Heart left ventricle (tissue), 16 donors: ENCODE measurements at places on chromosomes 7 and 10. TPM values are rescaled to one million over a fixed set of nuclear protein-coding genes. Genes with fewer than 3 reads are reported as not detected.
A peak's percentile ranks its signal among the peaks of the same experiment; 100 is the strongest.

The PAX4 gene
- total RNA-seq, result not detected

- no peaks in the 10 kb centered on the region for H3K36me3 ChIP-seq
- H3K27me3 ChIP-seq, result no peaks in the 10 kb centered on the region
- H3K4me3 ChIP-seq, result no peak overlapping the region
- H3K4me1 ChIP-seq, result no peaks in the 10 kb centered on the region
- H3K27ac ChIP-seq, result no peak overlapping the region
- no peak for DNase-seq
These were observed 70.0 kb upstream of the CYP26C1 start for GRCh38 chr10:92990615-92991014.

DNA sequence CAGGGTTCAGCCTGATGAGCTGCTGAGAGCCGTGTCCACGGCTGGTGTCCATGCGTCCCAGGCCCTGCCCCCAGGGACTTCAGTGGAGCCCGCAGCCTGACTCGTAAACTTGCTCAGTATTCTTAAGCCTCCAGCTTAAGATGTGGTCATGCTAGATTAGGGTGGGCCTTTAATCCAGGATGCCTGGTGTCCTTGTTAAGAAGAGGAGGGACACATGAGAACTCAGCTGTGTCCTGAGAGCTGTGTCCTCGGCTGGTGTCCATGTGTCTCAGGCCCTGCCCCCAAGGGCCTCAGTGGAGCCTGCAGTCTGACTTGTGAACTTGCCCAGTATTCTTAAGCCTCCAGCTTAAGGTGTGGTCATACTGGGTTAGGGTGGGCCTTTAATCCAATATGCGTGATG is 23.0 kb downstream of the DOCK1 start:
- H3K4me1 ChIP-seq, result peaks cover 29% of the 10 kb centered on the region
- no peak for DNase-seq
- H3K27me3 ChIP-seq, result no peaks in the 10 kb centered on the region
- H3K27ac ChIP-seq, result no peak overlapping the region
- peaks cover 12% of the 10 kb centered on the region for H3K36me3 ChIP-seq
- H3K4me3 ChIP-seq, result no peak overlapping the region

GRCh38 chr7:18900236-18900635 is 217.2 kb downstream of the TWIST1 start:
- no peaks in the 10 kb centered on the region for H3K27me3 ChIP-seq
- H3K4me1 ChIP-seq, result no peaks in the 10 kb centered on the region

- no peak overlapping the region for H3K4me3 ChIP-seq
- no peaks in the 10 kb centered on the region for H3K36me3 ChIP-seq
- H3K27ac ChIP-seq, result no peak overlapping the region
- no peaks in the 10 kb centered on the region for H3K4me1 ChIP-seq
- no peaks in the 10 kb centered on the region for H3K27me3 ChIP-seq
These were observed 9.9 kb downstream of the STARD3NL start for GRCh38 chr7:38187794-38188440.

GRCh38 chr10:121981346-121981745 is 6.3 kb upstream of the NSMCE4A start:
- no peak for DNase-seq
- H3K36me3 ChIP-seq, result no peaks in the 10 kb centered on the region
- no peaks in the 10 kb centered on the region for H3K27me3 ChIP-seq
- no peak overlapping the region for H3K4me3 ChIP-seq

DNA sequence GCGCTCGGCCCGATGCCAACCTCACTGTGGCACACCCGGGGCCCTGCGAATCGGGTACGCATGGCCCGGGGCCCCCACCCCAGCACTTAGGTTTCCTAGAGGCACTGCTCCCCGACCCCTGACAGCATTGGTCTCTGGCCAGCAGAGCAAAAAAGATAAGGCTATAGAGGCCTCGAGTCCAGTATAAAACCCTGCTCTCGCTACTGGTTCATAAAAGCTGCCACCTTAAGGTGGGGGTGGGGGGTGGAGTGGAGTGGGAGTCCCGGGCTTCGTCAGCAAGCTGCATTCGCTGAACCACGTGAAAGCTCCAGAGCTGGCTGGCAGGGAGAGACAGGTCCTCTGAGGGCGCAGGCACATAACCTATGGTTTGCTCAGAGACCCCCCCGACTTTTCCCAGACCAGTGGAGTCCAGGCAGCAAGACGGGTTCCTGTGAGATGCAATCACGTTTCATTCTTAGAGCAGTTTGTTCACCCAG is 1.3 kb downstream of the KAZALD1 start:
- no peaks in the 10 kb centered on the region for H3K36me3 ChIP-seq
- DNase-seq, result peak; percentile 45
- H3K4me3 ChIP-seq, result peak overlapping the region; percentile 86
- no peaks in the 10 kb centered on the region for H3K27me3 ChIP-seq
- H3K27ac ChIP-seq, result peak overlapping the region; percentile 99

DNA sequence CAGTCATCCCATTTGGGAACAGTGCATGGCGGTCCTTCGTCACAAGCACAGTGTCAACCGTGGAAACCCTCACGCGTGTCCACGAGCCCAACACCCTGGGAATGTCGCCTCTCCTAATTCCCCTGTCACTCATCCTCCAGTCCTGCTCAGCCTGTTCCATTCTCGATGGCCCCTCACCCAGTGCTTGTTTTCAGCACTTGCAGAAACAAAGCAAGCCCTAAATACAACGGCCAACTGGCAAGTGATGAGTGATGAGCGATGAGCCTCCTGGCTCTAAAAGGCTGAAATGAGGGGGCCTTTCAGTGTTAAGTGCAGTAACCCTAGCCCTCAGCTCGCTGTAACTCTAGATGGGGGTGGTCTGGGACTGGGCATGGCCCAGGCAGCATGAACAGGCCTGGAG is 22.6 kb downstream of the NKX2-3 start:
- no peaks in the 10 kb centered on the region for H3K36me3 ChIP-seq
- no peak overlapping the region for H3K4me3 ChIP-seq
- DNase-seq, result no peak

- H3K27me3 ChIP-seq, result no peaks in the 10 kb centered on the region
- H3K27ac ChIP-seq, result no peak overlapping the region
- no peak overlapping the region for H3K4me3 ChIP-seq
- H3K4me1 ChIP-seq, result no peaks in the 10 kb centered on the region
- DNase-seq, result no peak
These were observed 2.1 kb downstream of the GALNTL5 start for GRCh38 chr7:151958036-151959010.

DNA sequence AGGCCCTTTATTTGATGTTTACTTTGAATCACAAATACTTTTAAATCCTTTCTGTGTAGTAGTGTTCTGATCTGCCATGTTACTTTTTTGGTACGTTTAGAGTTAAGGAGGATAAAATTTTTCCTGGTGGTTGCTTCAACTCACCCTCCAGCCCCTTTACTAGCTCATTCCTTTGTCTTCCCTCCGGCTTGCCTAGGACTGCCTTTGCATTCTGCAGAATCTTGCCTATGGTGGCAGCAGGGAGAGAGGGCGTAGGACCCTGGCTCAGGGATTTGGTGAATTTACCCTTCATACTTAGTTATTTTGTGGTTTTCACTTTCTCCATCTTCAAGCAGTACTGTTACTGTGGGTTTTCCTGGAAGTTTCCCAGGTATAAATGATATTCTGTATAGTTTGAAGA is 833.5 kb downstream of the XPNPEP1 start:
- H3K27ac ChIP-seq, result no peak overlapping the region
- no peak overlapping the region for H3K4me3 ChIP-seq
- DNase-seq, result no peak
- H3K27me3 ChIP-seq, result no peaks in the 10 kb centered on the region
- no peaks in the 10 kb centered on the region for H3K36me3 ChIP-seq
- H3K4me1 ChIP-seq, result no peaks in the 10 kb centered on the region

DNA sequence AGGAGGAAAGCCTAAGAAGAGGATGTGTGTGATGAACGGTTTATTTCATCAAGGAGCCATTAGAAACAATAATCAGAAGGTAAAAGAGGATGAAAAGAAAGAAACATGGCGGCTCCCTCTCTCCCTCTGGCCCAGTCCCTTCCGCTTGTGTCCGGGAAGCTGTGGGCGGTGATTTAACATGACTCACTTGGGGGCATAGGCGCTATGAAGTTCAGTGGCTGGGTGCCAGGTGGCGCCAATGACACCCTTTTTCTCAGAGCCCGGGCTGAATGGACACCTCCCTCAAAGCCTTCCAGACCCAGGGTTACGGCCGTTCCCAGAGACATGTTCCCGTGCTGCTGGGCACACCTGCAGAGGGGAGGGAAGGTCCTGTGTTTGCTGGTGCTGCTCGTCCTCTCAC is 244.0 kb downstream of the SKAP2 start:
- H3K27ac ChIP-seq, result no peak overlapping the region
- H3K4me1 ChIP-seq, result no peaks in the 10 kb centered on the region
- H3K27me3 ChIP-seq, result no peaks in the 10 kb centered on the region
- DNase-seq, result no peak
- H3K36me3 ChIP-seq, result no peaks in the 10 kb centered on the region

DNA sequence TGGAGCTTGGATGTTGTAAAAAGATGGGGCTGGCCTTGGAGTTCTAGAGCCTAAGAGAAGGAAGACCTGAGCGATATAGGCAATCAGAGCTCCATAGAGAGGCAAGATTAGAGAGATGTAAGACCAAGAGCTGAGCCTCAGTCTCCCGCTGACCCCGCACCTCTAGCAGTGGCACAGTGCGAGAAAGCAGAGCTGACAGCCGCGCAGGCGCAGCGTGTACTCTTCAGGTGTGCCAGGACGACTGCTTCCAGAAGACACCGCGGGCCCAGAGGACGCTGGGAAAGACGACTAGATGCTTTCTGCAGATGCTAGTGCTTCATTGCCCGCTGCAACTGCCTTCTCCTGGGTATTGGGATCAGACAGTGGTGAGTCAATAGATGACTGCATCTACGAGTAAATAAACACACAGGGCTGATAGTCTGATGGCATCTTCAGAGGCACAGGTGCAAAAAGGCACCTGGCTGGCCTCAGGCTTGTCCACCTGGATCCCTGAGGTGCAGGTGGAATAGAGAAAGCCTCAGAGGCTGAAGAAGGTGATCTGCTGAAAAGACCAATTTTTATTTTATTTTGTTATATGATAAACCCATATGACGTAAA is 38.1 kb upstream of the CCDC6 start:
- H3K4me1 ChIP-seq, result no peaks in the 10 kb centered on the region
- no peaks in the 10 kb centered on the region for H3K36me3 ChIP-seq
- no peak overlapping the region for H3K27ac ChIP-seq
- no peaks in the 10 kb centered on the region for H3K27me3 ChIP-seq

- H3K27me3 ChIP-seq, result peaks cover 6% of the 10 kb centered on the region
- H3K27ac ChIP-seq, result no peak overlapping the region
- no peaks in the 10 kb centered on the region for H3K4me1 ChIP-seq
- no peak for DNase-seq
- no peak overlapping the region for H3K4me3 ChIP-seq
These were observed 57.5 kb upstream of the CHCHD3 start for GRCh38 chr7:133139350-133139749.
